ENCODE measurements at places on chromosomes 7 and 10.

DNA sequence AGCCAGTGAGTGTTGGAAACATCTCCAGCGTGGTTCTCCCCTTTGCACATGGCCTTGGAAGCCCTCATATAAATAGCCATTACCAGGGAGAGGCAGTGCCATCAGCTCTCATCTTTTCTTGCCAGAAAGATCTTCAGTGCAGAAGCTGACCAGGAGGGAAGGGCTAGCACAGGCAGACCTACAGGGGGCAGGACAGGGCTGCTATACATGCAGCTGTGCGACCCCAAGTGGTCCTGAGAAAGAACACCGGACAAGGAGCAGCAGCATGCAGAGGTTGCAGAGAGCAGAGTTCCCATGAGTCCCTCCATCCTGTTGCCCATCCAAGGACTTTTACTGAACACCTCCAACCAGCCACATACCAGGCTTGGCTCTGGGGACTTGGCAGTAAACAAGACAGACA is 17.1 kb downstream of the GRID1 start:
- DNase-seq: no peak

DNA sequence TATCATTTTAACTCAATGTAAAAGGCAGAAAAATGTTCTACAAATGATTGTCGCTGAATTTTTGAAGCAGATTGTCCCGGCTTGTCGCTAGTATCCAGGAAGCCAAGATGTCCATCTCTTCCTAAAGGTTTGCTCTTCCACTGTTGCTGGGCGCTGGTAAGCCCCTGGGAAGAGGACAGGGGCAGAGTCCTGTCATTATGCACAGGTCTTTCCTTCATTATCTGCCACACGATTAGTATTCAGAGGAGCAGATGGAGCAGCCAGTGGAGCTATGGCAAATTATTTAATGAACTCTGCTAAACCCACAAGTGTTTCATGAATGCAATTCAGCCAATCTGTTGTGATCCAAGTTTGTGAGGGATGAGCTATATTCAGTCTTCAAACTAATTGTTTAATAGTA is 499.1 kb upstream of the NRP1 start:
- DNase-seq: no peak

- DNase-seq: peak; percentile 10
Measured at GRCh38 chr7:20408467-20408826, 77.7 kb downstream of the ITGB8 start.

DNA sequence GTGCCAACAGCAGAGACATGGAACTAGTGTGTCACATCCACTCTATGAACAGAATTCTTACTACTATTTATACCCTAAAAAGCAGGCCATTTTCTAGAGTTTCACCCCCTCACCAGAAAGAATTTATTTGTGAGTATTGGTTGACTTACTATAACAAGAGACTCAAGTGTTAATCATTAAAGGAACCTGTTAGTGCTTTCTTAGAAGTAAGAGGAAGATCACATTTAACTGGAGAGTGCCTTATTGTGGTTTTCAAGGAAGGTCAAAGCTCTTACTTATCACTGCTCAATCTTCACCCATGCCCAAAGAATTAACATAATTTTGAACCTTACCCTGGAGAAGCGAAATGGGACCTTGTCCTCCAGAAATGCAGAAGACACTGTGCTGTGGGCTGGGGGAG is 169.3 kb upstream of the PRSS1 start:
- DNase-seq: no peak

GRCh38 chr10:97771055-97771891 is 526 bp downstream of the SFRP5 start:
- DNase-seq: peak; percentile 3

DNA sequence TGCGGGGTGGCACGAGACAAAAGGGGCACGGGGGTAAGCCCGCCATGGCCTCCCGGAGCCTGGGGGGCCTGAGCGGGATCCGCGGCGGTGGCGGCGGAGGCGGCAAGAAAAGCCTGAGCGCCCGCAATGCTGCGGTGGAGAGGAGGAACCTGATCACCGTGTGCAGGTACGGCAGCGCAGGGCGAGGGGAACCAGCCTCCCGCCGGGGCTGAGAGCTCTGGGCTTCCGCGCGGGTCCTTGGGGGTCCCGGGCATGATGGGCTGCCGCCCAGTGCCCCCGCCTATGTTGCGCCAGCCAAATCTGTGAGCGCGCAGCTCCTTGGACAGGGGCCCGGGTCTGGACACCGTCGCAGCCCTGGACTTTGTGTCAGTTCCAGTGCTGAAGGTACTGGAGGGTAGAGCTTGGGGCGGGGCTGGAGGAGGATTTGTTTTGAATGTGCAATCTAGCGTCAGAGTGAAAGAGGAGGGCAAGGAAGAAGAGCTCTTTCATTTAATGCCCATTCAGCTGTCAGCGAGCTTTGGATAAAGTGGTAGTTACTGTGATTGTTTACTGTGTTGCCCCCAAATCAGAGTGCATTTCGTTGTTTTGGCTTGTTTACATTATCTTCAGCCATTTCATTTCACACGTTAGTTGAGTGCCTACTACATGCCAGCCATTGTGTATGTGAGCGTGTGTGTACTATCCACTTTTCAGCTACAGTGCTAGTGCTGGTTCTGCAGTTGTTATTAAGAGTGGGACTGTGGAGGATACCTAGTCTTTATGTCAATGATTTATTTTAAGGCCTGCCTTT is 777 bp downstream of the RUNDC3B start:
- DNase-seq: no peak

DNA sequence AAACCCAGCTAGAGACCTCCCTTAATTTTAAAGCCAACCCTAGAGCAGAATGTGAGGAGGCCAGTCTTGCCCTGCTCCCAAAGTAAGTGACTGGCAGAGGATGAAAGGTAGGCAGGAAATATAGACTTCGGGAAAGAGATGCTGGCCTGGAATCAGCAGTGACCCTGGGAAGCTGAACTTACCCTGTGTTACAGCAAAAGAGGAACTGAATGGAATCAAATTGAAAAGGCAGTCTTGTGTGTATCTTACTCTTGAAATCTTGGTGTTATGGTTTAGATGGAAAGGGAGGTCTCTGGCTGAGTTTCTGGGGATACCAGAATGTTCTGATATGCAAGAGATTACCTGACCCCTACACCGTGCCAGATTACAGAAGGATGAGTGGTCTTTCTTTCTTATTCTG is 7.9 kb upstream of the CFAP43 start:
- no peak for DNase-seq

- no peak for DNase-seq
Measured at GRCh38 chr10:97128039-97128492, 57.7 kb downstream of the SLIT1 start.

- DNase-seq: no peak
Measured at GRCh38 chr7:35551321-35552081, 143.4 kb downstream of the HERPUD2 start.

DNA sequence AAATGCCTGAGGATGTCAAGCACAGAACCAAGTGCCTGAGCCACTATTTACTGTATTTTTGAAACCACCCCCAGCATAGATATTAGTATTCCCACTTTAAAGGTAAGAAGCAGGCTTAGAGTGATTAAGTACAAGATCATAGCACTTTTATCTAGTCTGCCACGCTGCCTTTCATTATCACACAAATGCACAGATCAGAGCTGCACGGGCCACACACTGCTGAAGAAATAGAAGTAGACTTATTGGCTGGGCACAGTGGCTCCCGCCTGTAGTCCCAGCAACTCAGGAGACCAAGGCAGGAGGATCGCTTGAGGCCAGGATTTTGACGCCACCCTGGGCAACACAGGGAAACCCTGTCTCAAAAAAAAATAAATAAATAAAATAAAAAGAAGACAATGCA is 38.2 kb downstream of the NCAPG2 start:
- DNase-seq: no peak

DNA sequence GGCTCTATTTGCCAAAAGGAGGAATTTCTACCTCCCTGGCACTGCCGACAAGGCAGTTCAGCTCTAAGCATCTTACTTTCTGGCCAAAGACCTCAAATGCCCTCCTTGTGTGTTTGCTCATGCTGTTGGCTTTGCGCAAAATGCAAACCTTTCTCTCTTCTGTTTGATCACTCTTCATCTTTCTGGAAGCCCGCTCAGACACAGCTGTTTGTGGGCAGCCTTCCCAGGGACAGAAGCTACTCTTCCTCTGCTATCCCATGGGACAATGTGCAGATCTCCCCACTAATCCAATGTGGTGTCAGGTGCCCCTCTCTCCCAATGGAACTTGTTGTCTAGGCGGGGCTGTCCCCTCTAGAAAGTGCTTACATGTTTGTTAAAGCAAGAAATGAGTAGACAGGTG is 278.7 kb downstream of the CCSER2 start:
- DNase-seq: no peak

DNA sequence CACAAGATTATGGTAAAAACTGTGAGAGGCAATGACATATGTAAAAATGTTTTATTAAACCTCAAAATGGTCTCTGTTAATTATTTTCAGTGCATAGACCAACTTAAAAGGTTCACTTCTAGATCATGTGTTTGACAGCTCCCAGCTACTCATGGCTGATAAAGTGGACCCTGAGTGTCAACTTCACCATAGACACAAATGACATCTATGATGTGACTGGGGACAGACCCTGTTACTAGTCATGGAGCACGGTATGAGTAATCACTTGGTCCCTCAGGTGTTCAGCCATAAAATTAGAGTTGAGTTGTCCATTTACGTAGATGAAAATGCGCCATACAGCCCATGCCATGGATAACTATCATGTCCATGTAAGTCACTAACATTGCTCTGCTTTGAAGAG is 199.8 kb downstream of the ZNF365 start:
- DNase-seq: no peak

DNA sequence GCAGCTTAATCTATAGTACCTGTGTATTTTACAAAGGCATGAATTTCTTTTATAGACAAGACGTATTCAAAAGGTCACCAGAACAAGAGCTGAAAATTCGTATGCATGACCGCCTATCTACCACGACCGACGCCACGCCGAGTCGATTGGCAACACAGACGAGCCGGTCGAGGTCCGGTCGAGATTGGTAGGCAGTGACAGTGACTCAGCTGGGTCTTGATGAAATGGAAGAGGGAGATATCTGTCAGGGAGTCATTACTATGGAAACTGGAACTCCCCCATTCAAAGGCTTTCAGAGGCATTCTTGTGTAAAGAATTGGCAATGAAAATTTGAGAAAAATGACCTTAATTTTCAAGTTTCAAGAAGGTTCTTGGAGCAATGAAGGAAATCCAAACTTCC is 2.1 kb downstream of the ATP5MK start:
- no peak for DNase-seq

GRCh38 chr7:90472805-90473540 is 3.5 kb downstream of the PTTG1IP2 start:
- DNase-seq: no peak

- no peak for DNase-seq
Measured at GRCh38 chr7:32243687-32244290, 173.6 kb upstream of the PDE1C start.

DNA sequence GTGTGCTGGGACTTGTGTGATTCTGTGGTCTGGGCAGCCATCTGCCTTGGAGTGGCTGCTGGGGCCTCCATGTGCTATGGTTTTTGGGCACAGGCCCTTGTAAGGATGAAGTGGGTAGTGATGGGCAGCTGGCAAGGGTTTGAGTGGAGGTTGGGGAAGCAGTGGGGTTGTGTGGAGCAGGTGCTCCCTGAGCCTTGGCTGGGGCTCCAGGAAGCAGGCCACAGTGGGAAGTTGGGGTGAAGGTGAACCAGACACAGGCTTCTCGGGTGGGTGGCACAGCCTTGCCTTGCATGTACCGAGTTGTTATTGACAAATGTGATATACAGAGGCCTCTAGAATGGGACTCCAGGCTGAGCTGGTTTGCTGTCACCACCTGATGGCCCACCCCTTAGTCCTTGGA is 82.3 kb downstream of the ADCY1 start:
- DNase-seq: no peak

GRCh38 chr10:17735166-17735941 is 16.6 kb upstream of the TMEM236 start:
- DNase-seq: no peak

DNA sequence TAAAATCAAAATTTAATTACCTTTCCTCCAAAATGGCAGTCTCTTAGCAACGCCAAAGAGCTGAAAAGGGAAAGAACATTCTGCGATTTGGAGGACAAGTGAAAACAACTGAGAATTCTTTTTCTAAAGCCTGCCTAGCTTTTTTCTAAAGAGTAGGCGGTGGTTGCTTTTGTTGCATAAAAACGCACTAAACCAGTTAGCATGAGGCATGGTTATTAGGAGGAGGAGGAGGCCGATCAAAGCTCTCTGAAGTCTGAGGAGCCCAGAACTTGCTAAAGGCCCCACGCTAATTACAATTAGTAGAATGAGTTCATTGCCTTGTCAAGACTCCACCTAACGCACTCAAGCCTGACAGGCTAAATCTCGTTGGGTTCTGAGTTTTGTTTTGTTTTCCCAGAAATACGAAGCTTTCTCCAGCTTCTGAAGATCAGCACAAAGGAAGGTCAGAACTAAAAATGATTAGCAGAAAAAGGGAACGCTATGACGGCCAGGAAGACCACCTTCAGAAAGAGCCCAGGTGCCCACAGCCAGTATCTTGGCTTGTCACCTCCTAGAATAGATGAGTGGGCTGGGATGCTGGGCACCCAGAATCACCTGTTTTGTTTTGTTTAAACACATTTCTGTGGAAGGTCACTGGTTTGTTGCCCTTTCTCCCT is 72.0 kb downstream of the FGFR2 start:
- no peak for DNase-seq

DNA sequence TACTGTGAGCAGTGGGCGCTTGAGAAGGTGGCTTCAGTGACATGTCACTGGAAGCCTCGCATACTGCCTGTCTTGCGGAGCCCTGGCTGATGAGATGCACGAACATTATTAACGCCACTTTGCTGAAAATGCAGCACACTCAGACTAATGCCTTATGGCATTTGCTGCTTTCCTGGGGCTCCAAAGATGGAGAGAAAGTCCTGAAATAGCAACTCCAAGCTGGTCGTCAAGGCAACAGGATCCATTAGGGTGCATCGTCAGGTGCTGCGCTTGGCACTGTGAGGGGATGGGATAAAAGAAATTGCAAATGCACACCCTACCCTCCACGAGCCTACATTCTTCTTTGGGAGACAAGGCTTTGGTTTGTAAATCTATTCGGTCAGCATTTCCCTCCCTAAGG is 592.5 kb downstream of the TYW1 start:
- no peak for DNase-seq

- DNase-seq: no peak
Measured at GRCh38 chr10:50981385-50981784, 92.9 kb upstream of the PRKG1 start.

- no peak for DNase-seq
Measured at GRCh38 chr7:118452128-118452527, 227.6 kb downstream of the ANKRD7 start.

GRCh38 chr10:13613519-13613918 is 26.8 kb downstream of the PRPF18 start:
- no peak for DNase-seq

GRCh38 chr10:126063353-126063791 is 167.0 kb downstream of the FANK1 start:
- DNase-seq: peak; percentile 65

- no peak for DNase-seq
Measured at GRCh38 chr10:47104786-47105385, 193.7 kb downstream of the PTPN20 start.

- no peak for DNase-seq
Measured at GRCh38 chr7:156568258-156568657, 72.3 kb upstream of the RNF32 start.

Measured in GM04504 (cell line).